ENCODE measurements at places on chromosomes 13 and 19.
A peak's percentile ranks its signal among the peaks of the same experiment; 100 is the strongest.

GRCh38 chr19:56266051-56266450 is 6.5 kb upstream of the EDDM13 start:
- no peak for DNase-seq

GRCh38 chr13:32229443-32229842 is 85.7 kb downstream of the ZAR1L start:
- DNase-seq, result peak; percentile 44

DNA sequence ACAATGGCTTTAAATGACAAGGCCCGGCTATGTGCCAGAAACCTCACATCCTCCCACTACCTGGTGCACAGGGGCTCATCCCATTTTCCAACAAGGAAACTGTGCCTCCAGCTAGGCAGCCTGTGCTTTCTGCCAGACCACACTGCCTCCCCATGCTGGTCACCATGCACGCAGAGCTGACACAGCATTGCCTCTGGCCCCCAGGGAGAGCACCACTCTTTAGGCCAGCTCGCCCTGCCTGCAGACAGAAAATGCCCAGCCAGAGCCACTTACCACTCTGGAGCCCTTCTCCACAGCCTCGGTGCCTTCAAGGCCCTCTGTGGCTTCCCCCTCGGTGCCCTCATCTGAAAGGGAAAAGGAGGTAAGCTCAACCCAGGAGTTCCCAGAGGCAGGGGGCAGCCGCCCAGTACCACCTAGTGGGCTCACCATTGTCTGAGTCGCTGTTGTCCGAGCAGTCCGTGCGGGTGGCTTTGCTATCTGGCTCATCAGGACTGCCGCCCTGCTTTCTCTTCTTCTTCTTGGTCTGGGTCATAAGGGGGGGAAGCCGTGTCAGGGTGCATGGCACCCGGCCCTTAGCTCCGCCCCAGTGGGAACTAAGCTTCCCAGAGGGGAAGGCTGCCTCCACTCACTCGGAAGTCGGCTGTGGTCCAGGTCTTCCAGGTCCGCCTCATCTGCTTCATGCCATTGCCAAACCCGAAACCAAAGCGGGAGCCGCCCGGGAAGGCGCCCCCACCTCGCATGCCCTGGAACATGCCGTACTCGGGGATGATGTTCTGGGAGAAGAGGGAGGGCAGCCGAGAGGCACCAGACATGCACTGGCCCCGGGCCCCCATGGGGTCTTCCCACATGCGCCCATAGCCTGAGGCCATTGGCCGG is 18.0 kb downstream of the AKAP8L start:
- no peak for DNase-seq

DNA sequence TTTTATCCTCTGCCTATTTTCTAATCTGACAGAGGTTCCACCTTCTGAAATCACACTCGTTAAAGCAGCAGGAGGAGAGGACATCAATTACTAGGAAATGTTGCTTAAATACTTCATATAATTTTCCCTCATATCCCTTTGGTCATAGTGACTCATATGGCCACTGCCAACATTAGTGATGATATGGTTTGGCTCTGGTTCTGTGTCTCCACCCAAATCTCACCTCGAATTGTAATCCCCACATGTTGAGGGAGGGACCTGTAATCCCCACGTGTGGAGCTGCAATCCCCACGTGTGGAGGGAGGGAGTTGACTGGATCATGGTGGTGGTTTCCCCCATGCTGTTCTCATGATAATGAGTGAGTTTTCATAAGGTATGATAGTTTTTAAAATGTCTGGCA is 618.4 kb upstream of the SLITRK5 start:
- DNase-seq, result no peak

DNA sequence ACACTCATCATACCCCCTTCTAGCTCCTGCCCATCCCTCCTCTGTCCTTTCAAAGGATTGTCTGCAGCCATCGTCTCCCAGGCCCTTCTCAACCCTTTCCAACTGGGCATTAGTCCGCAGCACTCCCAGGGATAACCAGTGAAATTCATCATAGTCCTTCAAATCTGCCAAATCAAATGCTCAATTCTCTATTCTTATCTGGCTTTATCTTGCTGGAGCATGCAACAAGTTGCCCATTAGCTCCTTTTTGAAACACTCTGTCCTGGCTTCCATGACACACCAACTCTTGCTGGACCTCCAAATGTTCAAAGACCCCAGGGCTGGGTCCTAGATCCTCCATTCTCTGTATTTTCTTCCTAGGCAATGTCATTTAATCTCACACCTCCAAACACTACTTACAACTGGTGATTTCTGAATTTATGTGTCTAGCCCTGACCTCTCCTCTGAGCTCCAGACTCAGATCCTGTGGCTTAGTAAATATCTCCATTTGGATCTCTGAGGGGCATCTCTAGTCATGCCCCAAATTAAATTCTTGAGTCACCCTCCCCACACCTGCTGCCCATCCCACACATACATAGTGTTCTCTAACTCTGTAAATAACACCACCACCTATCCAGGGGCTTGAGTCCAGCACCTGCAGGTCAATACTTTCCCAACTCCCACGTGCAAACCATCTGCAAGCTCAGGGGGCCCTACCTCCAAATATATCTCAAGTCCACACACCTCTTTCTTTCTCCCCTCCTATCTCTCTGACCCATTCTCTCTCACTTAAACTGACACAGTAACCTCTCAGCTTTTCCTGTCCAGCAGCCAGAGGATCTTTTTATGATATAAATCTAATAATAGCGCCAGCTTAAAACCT is 9.1 kb upstream of the ANKRD10 start:
- no peak for DNase-seq

GRCh38 chr13:94480672-94481145 is 1.2 kb upstream of the DCT start:
- DNase-seq, result peak; percentile 70

GRCh38 chr13:73715114-73715910 is 418.9 kb downstream of the KLF12 start:
- DNase-seq, result no peak

GRCh38 chr13:109401307-109401706 is 385.1 kb downstream of the IRS2 start:
- no peak for DNase-seq

GRCh38 chr13:79659121-79659521 is 178.2 kb downstream of the NDFIP2 start:
- DNase-seq, result peak; percentile 51

DNA sequence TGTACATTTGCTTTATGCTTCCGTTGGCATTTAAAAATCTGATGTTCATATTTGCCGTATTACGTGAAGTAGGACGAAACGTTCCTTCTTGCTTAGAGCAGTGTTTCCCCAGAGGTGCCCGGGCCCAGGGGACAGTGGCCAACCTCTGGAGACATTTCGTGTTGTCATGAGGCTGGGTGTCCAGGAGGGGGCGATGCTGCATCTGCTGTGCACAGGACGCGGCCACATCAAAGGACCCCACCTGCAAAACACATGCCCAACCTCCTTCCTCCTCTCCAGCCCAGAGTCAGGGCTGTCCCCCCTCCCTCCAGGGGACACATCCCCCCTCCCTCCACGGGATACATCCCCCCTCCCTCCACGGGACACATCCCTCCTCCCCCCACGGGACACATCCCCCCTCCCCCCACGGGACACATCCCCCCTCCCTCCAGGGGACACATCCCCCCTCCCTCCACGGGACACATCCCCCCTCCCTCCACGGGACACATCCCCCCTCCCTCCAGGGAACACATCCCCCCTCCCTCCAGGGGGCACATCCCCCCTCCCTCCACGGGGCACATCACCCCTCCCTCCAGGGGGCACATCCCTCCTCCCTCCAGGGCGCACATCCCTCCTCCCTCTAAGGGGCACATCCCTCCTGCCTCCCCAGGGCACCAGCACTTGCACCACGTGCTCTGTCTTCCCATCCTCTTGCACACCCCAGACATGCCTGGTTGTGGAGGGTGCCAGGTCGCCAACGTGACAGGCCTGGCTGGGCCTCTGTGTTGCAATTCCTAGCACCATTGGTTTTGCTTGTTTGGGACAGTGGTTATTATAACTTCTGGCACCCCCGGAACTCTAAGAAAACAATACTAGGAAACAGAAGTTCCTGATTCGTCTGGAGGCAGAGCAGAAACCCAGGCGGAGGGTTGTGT is 46.7 kb downstream of the GAS6 start:
- DNase-seq, result peak; percentile 89

GRCh38 chr19:51552996-51553725 is 17.9 kb upstream of the ZNF175 start:
- DNase-seq, result peak; percentile 67

GRCh38 chr13:24161010-24161775 is 673 bp downstream of the SPATA13 start:
- no peak for DNase-seq

DNA sequence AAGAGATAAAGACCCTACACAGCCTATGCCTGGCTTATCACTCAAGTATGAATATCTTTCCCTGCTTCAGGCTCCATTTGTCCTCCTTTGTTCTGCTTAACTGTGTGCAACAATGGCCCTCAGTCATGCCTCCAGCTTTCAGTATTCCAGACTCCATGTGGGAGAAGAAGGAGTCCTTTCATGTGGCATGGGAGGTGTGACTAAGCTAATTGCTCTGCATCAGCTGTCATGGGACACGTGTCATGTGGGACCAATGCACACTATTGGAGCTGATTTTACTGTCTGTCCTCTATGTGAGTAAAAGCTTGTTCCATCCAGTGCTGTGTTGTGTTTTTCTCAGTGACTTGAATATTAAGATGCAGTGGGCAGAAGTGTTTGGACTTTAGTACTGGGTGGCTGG is 1198.3 kb downstream of the OLFM4 start:
- DNase-seq, result no peak

- no peak for DNase-seq
Observed at GRCh38 chr13:99923877-99924582, 47.5 kb downstream of the ZIC5 start.

DNA sequence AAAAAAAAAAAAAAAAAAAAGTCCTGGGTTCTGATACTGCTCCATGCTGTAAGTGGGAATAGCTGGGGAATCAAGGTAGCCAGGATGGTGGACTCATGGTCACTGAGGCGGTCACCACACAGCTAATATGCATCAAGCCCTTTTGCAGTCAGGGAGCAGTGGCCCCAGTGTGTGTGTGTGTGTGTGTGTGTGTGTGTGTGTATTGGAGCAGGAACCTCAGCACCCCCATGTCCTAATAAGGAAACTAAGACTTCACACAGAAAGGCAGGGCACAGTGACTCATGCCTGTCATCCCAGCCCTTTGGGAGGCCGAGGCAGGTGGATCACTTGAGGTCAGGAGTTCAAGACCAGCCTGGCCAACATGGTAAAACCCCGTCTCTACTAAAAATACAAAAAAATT is 12.0 kb downstream of the B3GNT3 start:
- DNase-seq, result no peak

DNA sequence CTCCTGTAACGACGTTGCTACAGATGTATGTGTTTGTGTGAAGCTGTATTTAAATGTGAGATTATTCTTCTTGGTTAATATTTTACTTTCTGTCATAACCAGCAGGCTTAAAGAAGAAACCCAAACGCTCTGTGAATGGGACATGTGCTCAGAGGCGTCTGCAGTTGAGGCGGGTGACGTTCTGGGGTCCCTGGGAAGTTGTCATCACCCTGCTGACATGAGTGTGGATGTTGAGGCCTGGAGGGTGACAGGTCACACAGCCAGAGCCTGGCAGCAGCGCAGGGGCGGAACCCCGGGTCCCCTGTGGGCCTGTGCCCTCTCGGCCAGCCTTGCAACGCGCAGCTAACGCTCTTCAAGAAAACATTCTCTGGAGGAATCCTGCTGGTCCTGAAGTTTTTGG is 16.6 kb downstream of the RASA3 start:
- no peak for DNase-seq

DNA sequence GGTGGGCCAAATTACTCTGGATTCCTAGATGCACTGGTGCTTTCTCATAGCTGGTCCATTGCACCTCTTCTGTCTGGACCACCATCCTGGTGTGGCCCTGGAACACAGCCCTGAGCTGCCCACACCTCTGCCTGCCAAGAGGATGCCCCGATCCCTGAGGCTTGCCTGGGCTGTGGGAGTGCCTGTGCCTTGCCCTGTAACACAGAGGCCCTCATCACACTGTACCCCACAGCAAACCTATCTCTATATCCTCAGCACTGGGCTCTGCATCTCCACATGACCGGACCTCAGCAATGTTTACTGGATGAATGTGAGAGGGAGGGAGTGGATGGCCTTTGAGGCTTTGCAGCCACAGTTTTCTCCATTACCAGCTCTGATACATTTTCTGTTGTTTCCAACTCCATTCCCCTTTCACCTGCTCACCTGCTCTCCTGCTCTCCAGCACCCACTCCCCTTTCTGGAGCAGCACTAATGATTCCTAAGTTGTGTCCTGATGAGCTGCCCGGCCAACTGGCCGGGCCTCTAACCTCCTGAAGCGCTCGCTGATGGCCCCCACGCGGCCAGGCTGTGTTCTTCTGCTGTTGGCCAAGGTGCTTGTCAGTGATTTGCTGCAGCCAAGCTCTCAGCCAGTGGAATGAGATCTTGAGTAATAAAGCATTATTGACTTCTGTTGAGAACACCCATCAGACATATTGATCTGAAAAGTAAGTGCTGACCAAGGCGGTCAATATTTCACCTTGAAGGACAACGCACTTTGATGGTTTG is 232.6 kb downstream of the TEX29 start:
- no peak for DNase-seq

GRCh38 chr19:35357867-35358573 is at the start of gene FFAR3:
FFAR3 (plus strand) TSS chr19:35358460; CDS start chr19:35358891, 431 bp downstream.
- DNase-seq, result peak; percentile 69

- no peak for DNase-seq
Observed at GRCh38 chr13:72920097-72920496, 138.2 kb downstream of the PIBF1 start.

GRCh38 chr13:34364633-34365032 is 546.7 kb downstream of the RFC3 start:
- peak; percentile 71 for DNase-seq

DNA sequence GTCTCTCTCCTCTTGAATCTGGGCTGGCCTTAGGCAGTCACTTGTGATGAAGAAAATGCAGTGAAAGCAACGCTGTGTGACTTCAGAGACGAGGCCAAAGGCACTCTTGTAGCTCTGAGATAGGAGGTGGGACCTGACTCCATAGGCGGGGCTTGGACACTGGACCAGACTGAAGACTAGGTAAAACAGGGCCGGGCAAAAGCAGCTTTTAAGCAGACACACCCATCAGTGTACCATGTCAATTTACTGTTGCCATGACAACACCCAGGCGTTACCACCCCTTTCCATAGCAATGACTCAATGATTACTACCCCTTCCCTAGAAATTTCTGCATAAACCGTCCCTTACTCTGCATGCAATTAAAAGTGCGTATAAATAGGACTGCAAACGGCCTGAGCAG is 6.6 kb upstream of the EID2 start:
- DNase-seq, result no peak

- DNase-seq, result no peak
Observed at GRCh38 chr13:88704600-88705275, 1033.6 kb downstream of the SLITRK5 start.

DNA sequence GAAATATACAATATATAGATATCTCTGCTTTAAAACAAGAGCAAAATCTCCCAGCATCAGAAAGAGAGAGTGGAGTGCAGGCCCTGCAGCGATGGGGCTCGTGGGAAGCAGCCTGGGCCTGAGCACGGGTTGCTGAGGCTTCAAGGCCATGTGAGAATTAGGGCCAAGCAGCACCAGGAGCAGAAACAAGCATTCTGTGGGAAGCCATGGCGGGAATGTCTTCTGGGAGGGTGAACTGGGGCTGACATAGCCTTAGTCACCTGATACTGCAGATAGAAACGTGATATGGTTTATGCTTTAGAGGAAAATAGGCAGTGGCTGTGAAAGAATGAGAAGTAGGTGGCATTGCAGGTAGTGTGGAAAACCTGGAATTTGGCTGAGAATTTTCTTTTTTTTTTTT is 472.3 kb downstream of the IRS2 start:
- peak; percentile 7 for DNase-seq

GRCh38 chr19:12723641-12724426 is at the start of gene TNPO2:
TNPO2 (minus strand) TSS chr19:12723932; CDS start chr19:12720977, 2,955 bp downstream.
- peak; percentile 71 for DNase-seq

- DNase-seq, result no peak
Observed at GRCh38 chr19:44718441-44719261, 19.7 kb downstream of the CEACAM16 start.

- DNase-seq, result no peak
Observed at GRCh38 chr13:22693691-22694090, 487.1 kb upstream of the SGCG start.

Data from choroid plexus epithelial cell (primary cell).